NCI-H1105 treated with DMSO at 0.1 percent for 48 hours (cell line): ENCODE measurements at places on chromosomes 3 and 15.

DNA sequence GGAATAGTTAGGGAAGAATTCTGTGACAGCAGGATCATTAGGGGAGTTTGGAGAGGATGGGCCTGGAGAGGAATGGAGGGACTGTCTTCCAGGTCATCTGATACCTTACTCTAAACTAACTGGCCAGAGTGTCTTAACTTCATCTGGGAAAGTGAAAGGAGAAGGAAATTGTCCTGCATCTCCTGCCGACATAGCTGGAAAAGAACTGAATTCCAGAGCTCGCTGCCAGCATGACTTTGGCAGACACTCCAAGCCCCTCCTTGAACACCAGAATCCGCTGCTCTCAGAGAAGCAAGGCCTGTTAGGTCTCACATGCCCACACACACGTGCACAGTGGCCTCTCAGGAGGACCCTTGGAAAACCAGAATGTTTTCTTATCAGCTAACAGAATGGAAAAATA, 10.5 kb downstream of the ABI3BP start:
- DNase-seq, result no peak

DNA sequence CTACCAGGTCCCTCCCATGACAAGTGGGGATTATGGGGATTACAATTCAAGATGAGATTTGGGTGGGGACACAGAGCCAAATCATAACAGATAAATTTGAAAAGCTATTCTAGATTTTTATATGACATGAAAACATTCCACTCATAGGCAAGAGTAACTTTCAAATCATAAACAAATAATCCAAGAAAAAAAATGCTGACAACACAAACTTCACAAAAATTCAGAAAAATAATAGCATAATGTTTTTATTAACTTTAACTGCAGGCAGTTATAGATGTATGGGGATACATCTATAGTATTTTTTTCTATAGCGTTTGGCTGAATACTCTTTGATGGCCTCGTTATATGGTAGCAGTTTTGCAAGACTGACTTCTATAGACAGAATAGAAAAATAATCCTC, 243.1 kb downstream of the ADAMTSL3 start:
- DNase-seq, result no peak

- no peak for DNase-seq
These were observed 216.1 kb downstream of the SV2B start for GRCh38 chr15:91316126-91316525.

DNA sequence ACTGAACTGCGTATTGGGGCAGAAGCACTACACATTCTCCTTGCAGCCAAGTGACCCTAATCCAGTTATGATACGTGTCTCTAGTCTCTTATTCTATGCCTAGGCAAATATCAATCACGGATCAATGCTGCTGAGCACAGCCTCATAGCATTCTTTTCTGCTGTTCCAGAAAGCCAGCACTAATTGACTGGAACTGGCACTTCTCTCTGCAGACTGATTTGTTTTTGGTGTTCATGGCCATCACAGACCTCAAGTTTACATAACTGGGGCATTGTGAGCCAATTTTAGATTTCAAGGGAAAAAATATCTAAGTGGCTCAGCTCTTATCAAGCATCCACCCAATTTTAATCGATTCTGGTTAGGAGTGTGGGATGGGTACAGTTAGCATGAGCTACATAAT, 37.9 kb downstream of the GLDN start:
- no peak for DNase-seq

DNA sequence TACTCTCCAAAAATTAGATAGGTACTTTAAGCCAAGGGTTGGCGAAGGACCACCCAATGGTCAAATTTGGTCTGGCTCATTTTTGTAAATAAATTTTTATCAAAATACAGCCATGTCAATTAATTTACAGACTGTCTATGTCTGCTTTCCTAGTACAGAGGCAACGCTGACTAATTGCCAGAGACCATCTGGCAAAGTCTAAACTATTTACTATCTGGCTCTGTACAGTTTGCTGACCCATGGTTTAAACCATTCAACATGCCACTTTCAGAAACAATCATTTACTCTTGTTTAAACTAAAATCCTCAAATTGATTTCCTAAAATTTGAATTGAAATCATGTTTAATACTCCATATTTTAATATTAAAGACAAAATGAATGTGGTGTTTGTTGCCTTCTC, 25.9 kb downstream of the CBLB start:
- no peak for DNase-seq

GRCh38 chr15:52148403-52148802, 35.8 kb upstream of the BCL2L10 start:
- DNase-seq, result no peak

- DNase-seq, result no peak
These were observed 125.2 kb downstream of the ANXA2 start for GRCh38 chr15:60272623-60273022.

- DNase-seq, result no peak
These were observed 311.1 kb upstream of the KCNH8 start for GRCh38 chr3:18837137-18837755.

GRCh38 chr3:54026543-54026942, 95.8 kb upstream of the CACNA2D3 start:
- DNase-seq, result no peak

DNA sequence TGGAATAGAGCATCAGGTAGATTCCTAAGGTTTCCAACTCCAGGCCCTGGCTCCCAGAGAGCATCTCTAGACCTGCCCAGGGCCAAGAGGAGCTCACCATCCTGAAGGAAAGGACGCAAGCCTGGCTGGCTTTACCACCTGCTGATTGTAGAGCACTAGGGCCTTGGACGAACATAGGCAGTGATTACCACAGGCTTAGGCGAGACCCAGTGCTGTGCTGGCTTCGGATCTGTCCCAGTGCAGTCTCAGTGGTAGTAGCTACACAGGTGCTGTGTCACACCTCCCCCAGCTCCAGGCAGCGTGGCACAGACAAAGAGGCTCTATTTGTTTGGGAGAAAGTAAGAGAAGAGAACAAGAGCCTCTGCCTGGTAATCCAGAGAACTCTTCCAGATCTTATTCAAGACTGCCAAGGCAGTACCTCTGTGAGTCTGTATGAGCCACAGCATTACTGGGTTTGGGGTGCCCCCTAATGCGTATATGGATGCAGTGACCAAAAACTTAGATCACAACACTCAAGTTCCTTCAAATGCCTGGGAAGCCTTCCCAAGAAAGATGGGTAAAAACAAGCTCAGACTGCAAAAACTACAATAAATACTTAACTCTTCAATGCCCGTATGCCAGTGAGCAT, 25.4 kb downstream of the ISG20 start:
- DNase-seq, result no peak

GRCh38 chr3:69091389-69092029, 6.8 kb downstream of the ARL6IP5 start:
- no peak for DNase-seq

DNA sequence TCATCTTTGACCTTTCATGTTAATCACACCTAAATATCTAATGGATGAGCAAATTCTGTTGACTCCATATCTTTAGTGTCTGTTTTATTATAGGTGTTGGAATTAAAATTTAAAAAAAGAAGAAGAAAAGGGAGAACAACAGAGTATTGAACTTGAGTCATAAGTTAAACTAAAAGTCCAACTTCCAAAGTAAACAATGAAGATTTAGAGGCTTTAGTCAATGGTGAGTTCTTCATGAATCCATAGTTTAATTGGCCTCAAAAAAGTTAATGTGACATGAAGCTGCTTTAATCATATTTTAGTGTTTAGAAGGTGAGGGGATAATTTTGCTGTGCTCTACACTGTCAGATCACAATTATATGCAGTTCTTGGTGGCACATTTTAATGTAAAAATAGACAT, 288.2 kb upstream of the RORA start:
- DNase-seq, result no peak

- DNase-seq, result no peak
These were observed 111.0 kb upstream of the SYNPR start for GRCh38 chr3:63167113-63167512.

GRCh38 chr3:123508178-123508577, 59.3 kb upstream of the ADCY5 start:
- DNase-seq, result no peak

DNA sequence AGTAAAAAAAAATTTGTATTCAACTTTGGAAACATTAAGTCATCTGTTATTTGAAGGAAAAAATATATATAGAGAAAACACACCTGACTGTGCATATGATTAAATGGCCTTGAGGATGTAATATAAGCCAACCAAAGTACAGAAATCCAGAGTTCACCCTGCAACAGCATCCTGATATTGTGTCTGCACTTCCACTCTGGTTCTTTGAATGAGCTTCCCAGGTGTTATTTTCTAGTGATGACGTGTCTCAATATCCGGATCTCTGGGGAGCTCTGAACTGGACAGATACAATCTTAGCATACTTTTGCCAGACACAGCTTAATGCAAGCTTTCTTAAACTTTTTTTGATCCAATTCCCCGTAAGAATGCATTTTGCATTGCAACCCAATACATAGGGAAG, 19.5 kb upstream of the PIK3CB start:
- no peak for DNase-seq

GRCh38 chr3:186807231-186807630, 949 bp upstream of the RFC4 start:
- no peak for DNase-seq

DNA sequence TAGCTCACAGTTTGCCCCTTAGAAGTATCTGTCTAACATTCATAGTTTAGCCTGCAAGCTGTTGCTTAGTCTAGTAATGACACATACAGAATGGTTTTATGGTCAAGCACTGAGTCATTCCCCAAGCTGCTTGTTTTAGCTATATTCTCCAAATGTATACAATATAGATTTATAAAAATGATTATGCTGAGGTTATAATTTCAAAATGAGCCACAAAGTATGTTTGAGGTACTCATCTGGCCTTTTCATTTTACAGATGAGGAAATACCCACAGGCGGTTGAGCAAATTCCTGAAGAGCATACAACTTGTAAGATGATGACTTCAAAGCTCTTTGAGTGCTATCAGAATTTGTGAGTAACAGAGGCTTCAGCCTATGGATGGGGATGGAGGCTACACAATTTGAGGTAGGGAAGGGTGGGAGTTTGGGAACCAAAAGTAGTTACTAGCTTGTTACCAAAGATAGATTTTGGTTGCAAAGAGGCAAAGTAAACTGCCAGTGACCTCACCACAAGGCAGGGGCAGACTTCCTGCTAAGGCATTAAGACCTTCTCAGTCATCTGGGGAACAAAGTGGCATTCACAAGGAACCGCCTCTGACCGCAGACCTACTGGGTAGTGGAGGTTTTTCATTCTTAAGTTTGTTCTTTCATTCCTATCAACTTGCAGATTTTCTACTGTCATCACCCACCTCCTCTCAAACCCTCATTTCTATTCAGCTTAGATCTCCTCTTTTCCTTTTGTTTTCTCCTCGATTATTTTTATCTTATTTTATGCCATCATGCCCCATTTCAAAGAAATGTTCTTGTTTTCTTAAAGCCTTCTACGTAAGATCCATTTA, 257.2 kb upstream of the NECTIN3 start:
- DNase-seq, result no peak

GRCh38 chr3:31981206-31982181, at the start of the genes OSBPL10 and ZNF860:
Gene OSBPL10 (minus strand): TSS chr3:31981262. CDS start chr3:31981179, 83 bp downstream.
Gene ZNF860 (plus strand): TSS chr3:31981750. CDS start chr3:31989080, 7,330 bp downstream.
- DNase-seq, result peak; percentile 50

- DNase-seq, result no peak
These were observed 108.4 kb downstream of the MBNL1 start for GRCh38 chr3:152377184-152377570.

DNA sequence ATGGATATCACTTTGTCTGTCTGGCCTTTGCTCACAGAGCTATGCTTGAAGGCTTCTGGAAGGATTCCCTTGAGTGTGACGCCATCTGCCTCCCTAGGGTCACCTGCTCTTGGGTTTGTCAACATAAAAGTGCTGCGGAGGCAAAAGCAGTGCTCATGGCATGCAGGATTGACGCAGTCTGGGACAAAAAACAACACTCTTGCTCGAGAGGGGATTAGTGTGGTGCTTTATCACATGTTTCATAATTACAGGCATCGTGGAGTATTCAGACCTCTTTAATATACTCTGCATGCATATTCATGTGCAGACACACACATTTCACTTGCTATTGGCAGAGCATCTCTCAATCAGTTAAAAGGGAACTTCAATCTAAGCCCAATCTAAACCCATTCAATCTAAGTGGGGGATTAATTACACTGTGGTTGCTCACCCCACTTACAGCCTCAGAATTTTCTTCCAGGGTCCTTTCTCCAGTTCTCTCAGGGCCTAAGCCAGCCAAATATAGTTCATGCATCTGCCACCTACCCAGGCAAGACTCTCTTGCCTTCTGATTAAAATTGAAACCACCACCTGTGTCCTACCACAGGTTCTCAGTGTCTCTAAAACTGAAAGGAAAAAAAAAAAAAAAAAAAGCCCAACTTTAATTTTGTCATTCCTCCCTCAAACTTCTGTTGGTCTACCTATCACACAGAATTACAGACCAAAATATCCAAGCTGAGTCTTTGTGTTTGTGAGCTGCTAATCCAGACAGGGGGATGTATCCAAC, 75.6 kb downstream of the BFSP2 start:
- DNase-seq, result no peak

DNA sequence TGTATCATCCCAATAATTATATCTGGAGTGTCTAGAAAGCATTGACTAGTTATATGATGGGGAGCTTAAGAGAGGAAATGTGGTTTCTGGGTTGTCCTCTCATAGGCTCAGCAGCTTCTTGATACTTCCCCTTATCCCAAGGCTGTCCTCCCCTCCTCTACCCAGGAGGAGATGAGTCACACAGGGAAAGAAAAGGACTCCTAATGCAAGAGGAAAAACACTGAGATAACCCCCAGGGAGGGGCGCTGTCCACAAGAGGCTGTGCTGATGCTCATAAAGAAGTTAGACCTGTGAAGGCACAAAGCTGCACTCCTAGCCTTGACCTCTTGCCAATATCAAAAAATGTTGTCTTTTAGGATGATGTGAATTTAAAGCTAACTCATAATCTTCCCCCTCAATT, 28.8 kb upstream of the GYG1 start:
- no peak for DNase-seq

DNA sequence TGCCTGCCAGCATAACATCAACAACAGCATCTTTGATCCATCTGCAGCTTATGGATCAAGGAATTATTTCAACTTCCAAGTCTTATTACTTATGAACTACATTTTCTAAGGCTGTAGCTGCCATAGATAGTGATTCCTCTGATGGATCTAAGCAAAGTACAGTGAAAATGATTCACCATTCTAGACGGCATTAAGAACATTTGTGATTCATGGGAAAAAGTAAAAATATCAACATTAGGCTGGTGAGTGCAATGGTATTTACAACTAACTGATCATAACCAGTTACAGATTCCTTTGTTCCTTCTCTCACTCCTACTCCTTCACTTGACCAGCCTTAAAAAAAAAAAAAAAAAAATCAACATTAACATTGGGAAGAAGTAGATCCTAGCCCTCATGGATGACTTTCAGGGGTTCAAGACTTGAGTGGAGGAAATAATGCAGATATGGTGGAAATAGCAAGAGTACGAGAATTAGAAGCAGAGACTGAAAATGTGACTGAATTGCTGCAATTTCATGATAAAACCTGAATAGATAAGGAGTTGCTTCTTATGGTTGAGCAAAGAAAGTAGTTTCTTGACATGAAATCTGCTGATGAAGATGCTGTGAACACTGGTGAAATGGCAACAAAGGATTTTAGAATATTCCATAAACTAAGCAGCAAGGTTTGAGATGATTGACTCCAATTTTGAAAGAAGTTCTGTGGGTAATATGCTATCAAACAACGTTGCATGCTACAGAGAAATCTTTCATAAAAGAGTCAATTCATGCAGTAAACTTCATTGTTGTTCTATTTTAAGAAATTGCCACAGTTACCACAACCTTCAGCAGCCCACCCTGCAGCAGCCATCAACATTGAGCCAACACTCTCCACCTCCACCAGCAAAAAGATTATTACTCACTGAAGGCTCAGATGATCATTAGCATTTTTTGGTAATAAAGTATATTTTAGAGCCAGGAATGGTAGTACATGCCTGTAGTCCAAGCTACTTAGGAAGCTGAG, 22.8 kb downstream of the SLC12A6 start:
- DNase-seq, result no peak

- no peak for DNase-seq
These were observed 31.5 kb downstream of the ABHD2 start for GRCh38 chr15:89119489-89120478.
